GDM1 (cell line): ENCODE measurements at places on chromosomes 1 and 21.

GRCh38 chr1:100575406-100575805, 37.5 kb downstream of the GPR88 start:
- no peak for DNase-seq

DNA sequence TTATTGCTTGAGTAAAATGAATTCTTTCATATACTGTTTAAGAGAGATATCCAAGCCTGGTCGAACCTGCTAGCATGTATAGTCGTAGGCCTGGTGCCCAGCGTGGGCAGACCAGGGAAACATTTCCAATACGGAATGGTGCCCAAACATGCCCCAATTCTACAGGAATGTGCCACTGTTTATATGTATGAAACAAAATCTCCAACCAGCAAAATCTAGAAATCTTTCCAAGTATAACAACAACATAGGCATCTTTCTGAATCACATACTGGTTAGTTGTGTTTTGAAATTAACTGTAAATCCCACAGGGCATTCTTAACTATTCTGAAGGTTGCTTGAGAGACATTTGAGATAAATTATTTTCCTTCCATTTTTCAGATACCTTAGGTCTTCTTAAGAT, 17.0 kb upstream of the ABCD3 start:
- no peak for DNase-seq

- DNase-seq: no peak
These were observed 64.8 kb upstream of the GALNT2 start for GRCh38 chr1:230002164-230002803.

- DNase-seq: no peak
These were observed 27.2 kb downstream of the OVAAL start for GRCh38 chr1:180585994-180586359.

GRCh38 chr1:941588-942383, 17.3 kb downstream of the NOC2L start:
- DNase-seq: no peak

- DNase-seq: no peak
These were observed 339.2 kb downstream of the DPYD start for GRCh38 chr1:97581614-97582051.

GRCh38 chr1:111582016-111582415, 37.6 kb upstream of the RAP1A start:
- DNase-seq: no peak

- DNase-seq: no peak
These were observed 48.9 kb upstream of the PTGFR start for GRCh38 chr1:78441921-78442320.

DNA sequence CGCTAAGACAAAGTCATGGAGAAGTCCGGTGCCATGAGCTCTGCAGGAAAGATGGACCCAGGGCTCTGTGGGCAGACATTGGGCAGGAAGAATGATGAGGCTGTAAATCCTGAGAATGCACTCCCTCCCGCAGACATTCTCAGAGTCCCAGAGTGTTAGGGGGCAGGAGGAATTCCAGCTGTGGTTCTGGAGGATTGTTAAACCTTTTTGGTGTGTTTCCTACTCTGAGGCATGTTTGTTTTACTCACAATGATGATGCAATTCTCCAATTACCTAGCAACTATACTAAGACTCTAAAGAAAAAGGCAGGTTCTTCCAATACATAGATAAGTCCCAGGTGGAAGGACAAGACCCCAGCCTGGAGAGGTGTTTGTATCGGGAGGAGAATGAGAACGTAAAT, 2.8 kb upstream of the CAPN9 start:
- DNase-seq: no peak

- no peak for DNase-seq
These were observed 154.2 kb downstream of the TENT5C start for GRCh38 chr1:117760069-117760468.

DNA sequence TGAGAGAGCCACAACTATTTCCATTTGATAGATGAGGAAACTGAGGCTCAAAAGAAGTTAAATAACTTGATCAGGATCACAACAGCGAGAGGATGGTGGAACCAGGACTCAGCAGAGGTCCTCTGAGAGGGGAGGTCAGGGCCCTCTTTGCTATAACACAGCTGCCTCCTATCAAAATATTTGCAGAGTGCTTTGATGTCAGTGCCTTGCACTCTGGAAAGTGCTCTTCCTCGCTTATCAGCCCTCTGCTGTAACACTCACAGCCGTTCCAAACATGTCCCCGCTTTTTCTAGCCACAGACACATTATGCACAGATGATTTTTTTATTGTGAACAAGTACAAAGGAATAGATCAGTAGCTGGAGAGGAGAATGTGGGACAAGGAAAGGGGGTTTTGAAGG, 71.8 kb upstream of the ARHGAP29 start:
- no peak for DNase-seq

DNA sequence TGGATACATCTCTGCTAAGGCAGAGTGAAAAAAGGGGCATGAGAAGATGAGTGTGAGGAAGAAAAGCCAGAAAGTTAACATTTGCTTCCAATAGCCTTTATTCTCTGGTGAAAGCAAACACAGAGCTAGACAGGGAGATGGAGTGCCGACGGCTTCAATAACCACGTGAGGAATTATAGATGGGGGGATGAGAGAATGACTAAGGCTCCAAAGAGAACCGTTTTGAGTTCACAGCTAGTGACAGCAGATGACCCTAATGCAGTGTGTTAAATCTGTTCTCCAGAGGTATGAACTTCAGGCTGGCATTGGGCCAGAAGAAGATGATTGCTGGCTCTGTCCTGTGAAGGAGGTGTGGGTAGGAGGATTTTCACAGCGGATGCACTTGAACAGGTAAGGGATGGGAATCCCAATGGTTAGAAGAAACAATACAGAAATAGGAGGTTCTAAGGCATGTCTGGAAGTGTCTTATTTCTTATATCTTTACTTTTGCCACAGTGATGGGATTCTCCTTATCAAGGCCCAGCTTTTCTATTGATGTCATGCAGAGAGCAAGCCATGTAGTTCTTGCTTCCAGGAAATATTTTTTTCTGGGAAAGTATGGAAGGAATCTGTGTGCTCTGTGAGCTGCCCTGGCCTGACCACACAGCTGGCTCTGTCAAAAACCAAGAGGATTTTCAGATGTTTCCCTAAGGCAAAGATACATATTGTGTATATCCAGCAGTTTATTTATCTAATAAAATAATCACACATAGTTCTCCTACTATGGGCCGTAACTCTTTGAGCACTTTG, 573.8 kb downstream of the LTN1 start:
- DNase-seq: no peak

DNA sequence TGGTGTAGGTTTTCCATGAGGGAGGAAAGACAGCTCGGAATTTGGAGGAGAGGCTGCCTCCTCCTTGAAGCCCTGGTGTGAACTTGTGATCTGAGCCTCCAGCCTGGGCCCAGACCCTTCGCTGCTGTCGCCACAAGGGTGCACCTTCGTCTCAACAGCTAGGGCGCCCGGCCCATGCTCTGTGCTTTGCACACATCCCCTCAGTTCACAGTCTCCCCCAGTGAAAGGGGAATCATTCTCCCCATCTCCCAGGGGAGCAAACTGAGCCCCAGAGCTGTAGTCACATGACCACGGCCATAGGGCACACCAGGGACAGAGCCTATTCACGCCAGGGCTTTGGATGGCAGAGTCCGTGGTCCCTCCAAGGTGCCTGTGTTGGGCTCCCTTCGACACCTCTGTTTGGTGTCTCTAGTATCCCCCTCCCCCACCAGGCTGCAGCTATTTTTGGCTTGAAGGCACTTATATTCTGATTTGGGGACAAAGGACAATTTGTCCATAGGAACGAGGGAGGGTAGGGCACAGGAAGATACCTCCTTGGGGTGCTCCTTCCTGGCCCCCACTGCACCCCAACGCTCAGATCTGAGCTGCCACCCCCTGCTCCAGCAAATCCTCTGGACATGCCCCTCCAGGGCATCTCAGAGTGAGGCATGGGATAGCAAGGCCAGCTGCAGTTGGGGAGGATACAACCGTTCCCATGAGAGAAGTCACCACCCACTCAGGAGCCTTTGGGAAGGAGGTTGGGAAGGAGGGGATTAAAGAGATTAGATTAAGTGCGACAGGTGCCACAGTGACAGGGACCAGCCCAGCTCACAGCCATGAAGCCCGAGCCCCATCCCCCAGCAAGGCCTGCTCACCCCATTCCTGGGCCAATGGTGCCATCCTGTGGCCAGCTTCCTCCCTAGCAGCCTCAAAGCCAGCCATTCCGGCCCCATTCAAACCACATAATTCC, 15.7 kb downstream of the MATN1 start:
- peak; percentile 20 for DNase-seq

GRCh38 chr1:202002507-202002906, 7.9 kb upstream of the ELF3 start:
- DNase-seq: no peak
